ENCODE measurements at places on chromosomes 5 and 9.

DNA sequence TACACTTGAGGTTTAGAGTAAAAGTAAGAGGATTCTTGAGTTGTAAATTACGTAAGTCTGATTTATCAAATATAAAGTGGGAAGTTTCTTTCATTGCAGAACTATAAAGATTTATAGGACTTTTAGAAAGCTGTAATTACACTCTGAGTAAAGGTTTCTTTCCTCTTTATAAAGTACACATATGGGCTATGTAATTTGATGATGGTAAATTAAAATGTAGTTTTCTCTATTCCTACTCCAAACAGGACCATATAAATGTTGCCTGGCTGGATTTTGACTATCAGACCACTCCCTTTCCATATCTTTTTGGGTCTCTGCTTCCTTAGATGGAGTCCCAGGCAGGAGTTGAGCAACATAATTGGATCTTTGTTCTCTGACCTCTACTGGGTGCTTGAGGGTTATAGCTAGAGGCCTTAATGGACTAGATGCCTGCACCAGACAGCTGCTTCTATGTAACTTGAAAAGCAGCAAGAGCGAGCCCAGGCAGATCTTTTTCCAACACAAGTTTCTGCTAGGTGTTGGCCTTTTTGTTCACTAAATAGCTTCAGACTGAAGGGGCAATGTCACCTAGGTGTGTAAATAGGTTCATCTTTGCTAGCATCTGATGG, 11.4 kb upstream of the TEX48 start:
- no peak for DNase-seq

DNA sequence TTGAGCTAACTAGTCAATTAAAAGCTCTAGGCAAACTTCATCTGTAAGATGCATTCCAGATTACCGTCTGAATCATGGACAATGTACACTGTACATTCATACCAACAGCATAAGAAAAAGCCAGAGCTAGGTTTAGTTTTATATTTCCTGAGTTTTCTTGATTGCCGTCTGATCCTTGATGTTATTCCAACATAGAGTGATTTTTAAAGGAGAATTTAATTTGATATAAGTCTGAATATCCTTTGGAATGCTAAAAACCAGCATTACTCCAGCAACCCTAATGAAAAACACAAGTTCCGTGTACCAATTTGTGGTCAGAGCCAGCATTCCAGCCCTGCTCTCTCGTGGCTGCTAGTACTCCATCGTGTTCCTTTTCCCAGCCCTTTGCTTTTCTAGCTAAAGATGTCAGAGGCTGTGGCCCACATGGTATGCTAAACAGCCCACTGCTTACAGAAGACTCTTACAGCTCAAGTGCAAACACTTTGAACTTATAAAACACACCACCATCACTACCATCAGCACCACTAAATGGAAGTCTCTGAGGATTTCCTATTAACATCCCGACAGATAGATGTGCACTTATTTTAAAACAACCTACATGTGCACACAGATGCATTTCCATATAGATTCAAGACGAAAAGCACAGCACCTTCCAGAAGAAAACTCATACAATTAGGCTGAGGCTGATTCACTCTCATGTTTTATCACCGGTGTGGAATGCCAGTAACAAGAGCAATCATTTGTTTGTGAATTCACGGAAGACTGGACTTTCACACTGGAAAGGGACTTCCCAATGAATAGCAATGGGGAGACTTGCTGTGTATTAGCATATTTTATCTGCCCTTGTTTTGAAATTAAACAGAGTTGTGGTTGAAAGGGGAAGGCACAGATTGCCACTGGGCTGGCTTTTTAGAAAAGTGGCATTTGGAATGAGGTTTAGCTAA, 246.9 kb upstream of the GAS1 start:
- no peak for DNase-seq

DNA sequence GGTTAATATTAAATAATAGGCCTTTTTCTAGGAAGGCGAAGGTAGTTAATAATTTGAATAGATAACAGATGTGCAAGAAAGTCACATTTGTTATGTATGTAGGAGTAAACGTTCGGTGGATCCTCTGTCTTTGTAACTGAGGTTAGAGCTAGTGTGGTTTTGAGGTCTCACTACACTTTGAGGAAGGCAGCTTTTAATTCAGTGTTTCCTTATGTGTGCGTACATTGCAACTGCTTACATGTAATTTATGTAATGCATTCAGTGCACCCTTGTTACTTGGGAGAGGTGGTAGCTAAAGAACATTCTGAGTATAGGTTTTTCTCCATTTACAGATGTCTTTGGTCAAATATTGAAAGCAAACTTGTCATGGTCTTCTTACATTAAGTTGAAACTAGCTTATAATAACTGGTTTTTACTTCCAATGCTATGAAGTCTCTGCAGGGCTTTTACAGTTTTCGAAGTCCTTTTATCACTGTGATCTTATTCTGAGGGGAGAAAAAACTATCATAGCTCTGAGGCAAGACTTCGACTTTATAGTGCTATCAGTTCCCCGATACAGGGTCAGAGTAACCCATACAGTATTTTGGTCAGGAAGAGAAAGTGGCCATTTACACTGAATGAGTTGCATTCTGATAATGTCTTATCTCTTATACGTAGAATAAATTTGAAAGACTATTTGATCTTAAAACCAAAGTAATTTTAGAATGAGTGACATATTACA, 45.7 kb downstream of the TGFBR1 start:
- DNase-seq = no peak

GRCh38 chr5:174312641-174313040, 267.1 kb downstream of the NSG2 start:
- no peak for DNase-seq

GRCh38 chr9:137669261-137669672, 50.5 kb downstream of the EHMT1 start:
- no peak for DNase-seq

DNA sequence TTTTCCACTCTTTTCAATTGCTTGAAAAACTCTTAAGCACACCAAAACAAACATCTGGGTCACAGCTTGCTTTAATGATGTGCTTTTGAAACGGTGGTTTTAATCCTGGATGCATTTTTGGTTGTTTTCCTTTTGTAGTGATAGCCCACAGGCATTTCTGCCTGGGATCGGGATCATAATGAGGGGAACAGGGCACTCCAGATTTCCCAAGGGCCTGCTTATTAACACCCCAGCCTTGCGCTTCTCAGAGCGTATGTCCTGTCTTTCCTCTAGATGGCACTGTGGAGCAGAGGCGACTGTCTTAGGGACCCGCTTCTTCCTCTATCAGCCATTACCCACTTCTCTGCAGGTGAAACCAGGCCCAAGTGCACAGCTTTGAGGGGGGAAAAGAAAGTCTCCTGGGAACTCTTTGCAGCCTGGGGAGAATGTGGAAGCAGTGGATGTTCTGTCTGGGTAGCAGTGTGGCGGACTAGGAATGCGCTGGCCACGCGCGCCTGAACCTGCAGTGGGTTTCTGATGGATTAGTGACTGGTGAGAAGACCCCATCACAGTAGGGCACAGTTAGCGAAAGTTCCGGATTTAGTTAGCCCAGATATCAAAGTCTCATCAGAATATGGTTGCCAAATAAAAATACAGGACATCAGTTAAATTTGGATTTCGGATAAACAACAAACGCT, 190.1 kb downstream of the GNA14 start:
- DNase-seq = peak; percentile 54

GRCh38 chr5:73654819-73655318, 28.9 kb downstream of the ARHGEF28 start:
- DNase-seq = no peak

DNA sequence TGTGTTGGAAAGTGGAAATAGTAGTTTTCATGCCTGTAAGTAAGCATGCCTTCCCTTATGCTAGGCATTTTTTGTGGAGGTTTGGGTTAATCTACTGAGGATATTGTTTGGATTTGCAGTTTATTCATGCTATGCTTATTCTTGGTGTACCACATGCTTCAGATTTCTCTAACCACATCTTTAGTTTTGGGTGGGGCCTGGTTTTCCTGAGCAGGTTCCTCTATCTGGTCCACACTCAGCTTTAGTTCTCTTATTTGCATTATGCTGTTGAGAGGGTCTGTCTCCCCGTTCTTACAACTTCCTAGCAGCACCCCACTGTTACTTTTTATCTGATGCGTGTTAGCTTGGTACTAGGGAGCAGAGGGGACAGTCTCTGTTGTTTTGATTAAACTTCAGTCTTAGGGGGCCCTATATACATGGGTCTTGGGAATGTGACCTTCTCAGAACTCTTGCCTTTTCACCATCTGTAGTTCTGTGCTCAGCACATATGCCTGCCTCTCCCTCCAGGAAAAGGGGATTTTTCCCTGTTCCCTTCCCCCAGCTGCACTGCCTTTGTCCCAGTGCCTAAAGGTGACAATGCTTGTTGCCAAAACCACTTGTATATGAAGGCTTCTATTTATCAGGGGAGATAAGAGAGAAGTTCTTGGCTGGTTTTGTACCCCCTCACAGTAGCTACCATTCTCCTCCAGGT, 10.0 kb upstream of the CAMK4 start:
- DNase-seq = no peak

- no peak for DNase-seq
Observed at GRCh38 chr9:136051453-136051836, 43.6 kb downstream of the NACC2 start.

Data from activated gamma-delta T cell treated with Interleukin-2 at 50 U/mL for 16 hours (primary cell).